ENCODE measurements at places on chromosomes 16 and 17. TPM values are rescaled to one million over a fixed set of nuclear protein-coding genes. Genes with fewer than 3 reads are reported as not detected.

The NECAB2 gene
- total RNA-seq = not detected

The C16orf46 gene
- 1.6 TPM for total RNA-seq

The C16orf86 gene
- 12.0 TPM for total RNA-seq

DNA sequence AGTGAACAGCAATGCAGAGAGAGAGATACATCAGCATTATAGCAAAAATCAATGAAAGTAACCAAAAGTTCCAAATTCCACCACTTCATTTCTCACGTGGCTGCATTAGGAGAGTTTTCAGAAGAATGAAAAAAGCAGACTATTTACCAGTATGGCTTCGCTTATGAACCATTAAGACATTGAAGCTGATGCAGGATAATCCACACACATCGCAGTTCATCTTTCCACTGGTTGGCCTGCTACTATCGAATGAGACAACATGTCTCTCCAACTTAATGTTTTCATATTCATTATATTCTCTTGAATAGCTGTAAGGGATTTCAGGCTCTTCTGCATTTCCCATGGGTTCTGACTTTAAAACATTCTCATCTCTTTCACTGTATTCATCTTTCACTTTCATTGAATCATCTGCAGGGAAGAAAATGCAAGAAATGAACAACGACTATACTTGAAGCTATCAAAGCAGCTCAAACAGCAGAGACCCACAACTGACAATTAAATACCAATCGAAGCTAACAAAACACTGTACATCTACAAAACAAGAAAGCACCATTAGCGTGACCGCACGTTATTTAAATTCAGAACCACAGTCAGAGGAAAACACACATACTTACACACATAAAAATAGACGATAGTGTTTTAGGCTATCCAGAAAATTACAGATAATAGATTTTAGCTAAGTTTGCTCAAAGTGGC lies 54.9 kb downstream of the GRB7 start:
- no peaks in the 10 kb centered on the region for H3K36me3 ChIP-seq
- no peak overlapping the region for H3K27ac ChIP-seq
- no peak overlapping the region for H3K4me3 ChIP-seq
- H3K4me1 ChIP-seq = no peaks in the 10 kb centered on the region
- H3K27me3 ChIP-seq = no peaks in the 10 kb centered on the region

DNA sequence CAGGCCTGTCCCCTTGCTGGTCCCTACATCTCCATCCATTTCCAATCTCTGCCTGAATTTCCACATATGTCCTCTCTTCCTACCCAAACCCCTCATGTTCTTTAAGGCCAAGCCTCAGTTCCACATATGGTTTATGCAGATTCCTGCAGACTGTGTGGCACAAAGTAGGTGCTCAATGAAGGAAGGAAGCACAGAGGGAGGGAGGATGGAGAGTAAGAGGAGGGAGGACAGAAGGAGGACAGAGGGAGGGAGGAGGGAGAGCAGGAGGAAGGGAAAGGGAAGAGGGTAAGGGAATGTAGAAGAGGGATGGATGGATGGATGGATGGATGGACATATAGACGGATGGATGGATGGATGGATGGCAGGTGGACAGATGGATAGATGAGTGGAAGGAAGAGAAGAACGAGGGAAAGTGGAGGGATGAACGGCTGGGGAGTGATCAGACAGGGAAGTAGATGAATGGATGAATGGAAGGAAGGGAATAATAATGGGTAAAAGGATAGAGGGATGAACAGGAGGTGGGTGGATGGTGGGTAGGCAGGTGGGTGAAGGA lies 7.7 kb upstream of the KRT14 start:
- no peak overlapping the region for H3K27ac ChIP-seq
- no peak overlapping the region for H3K4me3 ChIP-seq
- H3K36me3 ChIP-seq = no peaks in the 10 kb centered on the region
- H3K4me1 ChIP-seq = no peaks in the 10 kb centered on the region

GRCh38 chr16:3242709-3243108 lies 7.8 kb upstream of the ZNF200 start:
- no peaks in the 10 kb centered on the region for H3K27me3 ChIP-seq
- DNase-seq = no peak
- no peak overlapping the region for H3K4me3 ChIP-seq
- H3K27ac ChIP-seq = no peak overlapping the region
- H3K4me1 ChIP-seq = no peaks in the 10 kb centered on the region
- no peaks in the 10 kb centered on the region for H3K36me3 ChIP-seq

- peaks cover 36% of the 10 kb centered on the region for H3K27me3 ChIP-seq
- H3K36me3 ChIP-seq = no peaks in the 10 kb centered on the region
- no peak overlapping the region for H3K27ac ChIP-seq
- H3K4me1 ChIP-seq = peaks cover 1% of the 10 kb centered on the region
- no peak overlapping the region for H3K4me3 ChIP-seq
- DNase-seq = no peak
These were observed 6.2 kb downstream of the EFNB3 start for GRCh38 chr17:7711051-7711755.

- H3K36me3 ChIP-seq = no peaks in the 10 kb centered on the region
- no peaks in the 10 kb centered on the region for H3K4me1 ChIP-seq
- H3K4me3 ChIP-seq = no peak overlapping the region
- H3K27me3 ChIP-seq = no peaks in the 10 kb centered on the region
- no peak for DNase-seq
These were observed 73.9 kb upstream of the KIFC3 start for GRCh38 chr16:57876210-57876609.

DNA sequence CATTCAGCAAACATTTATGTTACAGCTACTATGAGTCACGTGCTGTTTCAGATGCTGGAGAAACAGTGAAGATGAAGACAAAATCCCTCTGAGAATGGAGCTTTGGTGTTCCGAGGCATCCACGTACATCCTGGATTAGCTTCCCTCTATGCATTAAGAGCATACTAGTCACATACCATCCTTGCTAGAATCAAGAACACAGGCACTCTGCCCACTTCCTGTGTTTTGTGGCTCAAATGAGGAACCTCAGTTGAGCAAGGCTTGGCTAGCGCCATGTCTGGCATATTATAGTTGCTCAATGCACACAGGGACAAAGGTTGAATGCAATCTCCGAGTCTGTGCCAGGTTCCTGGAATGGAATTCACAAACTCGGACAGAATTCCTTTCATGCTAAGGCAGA lies 297.5 kb downstream of the XYLT1 start:
- no peaks in the 10 kb centered on the region for H3K36me3 ChIP-seq
- DNase-seq = no peak

DNA sequence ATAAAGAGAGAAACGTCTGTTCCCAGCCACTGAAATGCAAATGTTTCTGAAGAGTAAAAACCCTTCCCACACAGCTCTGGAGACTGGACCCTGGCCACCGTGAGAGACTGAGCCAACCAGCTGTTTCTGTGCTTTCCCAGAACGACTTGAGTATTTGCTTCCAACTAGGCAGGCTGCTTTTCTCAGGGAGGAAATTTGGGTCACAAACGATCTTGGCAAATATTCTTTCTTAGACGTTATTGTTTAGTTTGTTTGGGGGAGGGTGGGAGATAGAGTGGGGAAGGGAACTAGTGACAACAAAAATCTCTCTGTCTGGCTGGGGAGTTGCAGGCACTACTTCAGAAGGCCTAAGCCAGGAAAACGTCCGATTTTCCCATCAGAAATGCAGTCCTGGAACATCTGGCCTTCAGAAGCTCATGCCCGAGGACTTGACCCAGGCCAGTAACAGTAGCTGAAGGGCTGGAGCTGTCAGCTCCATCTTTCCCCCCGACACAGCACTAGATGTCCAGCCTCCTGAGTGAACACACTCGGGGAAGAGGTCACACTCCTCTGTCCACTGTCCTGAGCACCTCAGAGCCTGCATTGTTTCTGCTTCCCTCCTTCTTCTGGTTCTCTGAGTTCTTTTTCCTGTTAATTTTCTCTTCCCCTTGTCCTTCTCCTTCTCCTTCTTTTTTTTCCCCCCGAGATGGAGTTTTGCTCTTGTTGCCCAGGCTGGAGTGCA lies 4.0 kb downstream of the CCDC92B start:
- no peak overlapping the region for H3K27ac ChIP-seq
- H3K27me3 ChIP-seq = no peaks in the 10 kb centered on the region
- no peaks in the 10 kb centered on the region for H3K36me3 ChIP-seq
- H3K4me3 ChIP-seq = no peak overlapping the region

DNA sequence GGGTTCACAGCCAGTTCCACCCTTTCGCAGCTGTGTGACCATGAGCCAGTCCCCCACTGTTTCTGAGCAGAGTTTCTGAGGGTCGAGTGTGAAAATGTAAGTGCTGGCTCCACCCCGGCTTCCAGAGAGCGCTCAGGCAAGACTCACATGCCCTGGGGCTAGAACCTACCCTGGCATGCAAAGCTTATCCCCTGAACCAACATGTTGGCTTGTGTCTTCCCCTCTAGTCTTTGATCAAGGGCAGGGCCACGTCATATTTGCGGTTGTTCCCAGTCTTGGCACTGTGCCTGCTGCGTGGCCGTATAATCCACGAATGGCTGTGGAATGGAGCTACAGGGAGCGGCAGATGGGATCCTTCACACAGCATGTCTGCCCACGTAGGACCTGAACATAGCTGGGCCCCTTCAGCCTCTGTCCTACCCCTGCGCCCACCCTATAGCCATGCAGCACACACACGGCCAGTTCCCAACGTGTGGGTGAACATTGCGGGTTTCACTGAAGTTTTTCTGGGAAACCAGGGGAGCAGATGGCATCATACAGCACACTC lies 84.8 kb downstream of the MRM1 start:
- H3K27ac ChIP-seq = no peak overlapping the region
- no peak for DNase-seq
- no peaks in the 10 kb centered on the region for H3K36me3 ChIP-seq
- no peaks in the 10 kb centered on the region for H3K4me1 ChIP-seq

- no peaks in the 10 kb centered on the region for H3K27me3 ChIP-seq
- no peak overlapping the region for H3K27ac ChIP-seq
- H3K4me1 ChIP-seq = no peaks in the 10 kb centered on the region
- DNase-seq = no peak
- H3K36me3 ChIP-seq = no peaks in the 10 kb centered on the region
These were observed 718.8 kb upstream of the SOX9 start for GRCh38 chr17:71402007-71402406.

- no peaks in the 10 kb centered on the region for H3K36me3 ChIP-seq
- no peaks in the 10 kb centered on the region for H3K27me3 ChIP-seq
- H3K4me3 ChIP-seq = no peak overlapping the region
- H3K27ac ChIP-seq = no peak overlapping the region
- H3K4me1 ChIP-seq = no peaks in the 10 kb centered on the region
These were observed 19.8 kb upstream of the MARCHF10 start for GRCh38 chr17:62827746-62828485.
